ENCODE measurements at places on chromosomes 1 and 21. TPM values are rescaled to one million over a fixed set of nuclear protein-coding genes. Genes with fewer than 3 reads are reported as not detected.

DNA sequence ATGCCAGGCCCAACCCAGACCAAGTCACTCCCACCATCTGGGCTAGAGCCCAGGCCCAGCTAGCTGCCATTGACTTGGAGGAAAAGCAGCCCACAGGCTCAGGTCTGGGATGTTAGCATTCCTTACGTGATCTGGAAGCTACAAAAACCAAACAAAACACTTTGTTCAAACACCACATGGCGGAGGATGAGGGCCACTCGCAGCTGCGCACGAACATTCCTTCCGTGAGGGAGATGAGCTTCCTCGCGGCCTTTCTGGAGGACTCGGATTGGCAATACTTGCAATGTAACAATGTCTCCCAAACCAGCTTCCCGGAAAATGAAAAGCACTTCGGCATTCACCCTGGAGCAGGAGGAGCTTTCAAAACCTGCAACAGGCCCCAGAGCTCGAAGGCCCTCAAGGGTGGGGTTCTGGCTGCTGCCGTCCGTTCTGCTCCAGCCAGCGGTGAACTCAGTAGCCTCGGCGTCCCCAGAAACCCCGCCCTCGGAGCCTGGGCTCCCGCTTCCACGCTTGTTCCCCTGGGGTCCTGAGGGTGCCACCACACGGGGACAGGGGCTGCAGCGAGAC lies 40.5 kb downstream of the COL6A1 start:
- peak; percentile 84 for DNase-seq

Gene DPYD
- 10.3 TPM for total RNA-seq

Gene CLCA1
- not detected for total RNA-seq

DNA sequence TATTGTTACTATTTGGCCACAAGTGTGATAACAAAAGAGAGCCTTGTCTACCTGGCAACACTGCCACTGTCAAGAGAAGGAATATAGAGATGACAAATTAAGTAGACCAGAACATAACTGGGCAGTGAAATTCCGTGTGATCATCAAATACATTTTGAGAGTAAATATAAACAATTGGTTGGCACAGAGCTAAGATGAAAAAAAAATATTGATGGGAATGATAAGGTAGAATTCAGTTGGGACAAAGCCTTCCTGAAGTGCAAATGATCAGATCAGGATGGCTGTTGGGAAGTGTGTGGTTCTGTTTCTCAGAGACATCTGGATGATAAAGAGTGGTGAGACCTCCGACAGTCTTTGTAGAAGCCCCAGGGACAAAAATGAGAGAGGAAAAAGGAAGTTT lies 205.5 kb upstream of the CAMK1G start:
- no peak for DNase-seq

Gene C4BPA
- 0.08 TPM for total RNA-seq

Gene WNT2B
- total RNA-seq = 1.2 TPM

- no peak for DNase-seq
Measured at GRCh38 chr1:109484519-109484975, 842 bp downstream of the ATXN7L2 start.

DNA sequence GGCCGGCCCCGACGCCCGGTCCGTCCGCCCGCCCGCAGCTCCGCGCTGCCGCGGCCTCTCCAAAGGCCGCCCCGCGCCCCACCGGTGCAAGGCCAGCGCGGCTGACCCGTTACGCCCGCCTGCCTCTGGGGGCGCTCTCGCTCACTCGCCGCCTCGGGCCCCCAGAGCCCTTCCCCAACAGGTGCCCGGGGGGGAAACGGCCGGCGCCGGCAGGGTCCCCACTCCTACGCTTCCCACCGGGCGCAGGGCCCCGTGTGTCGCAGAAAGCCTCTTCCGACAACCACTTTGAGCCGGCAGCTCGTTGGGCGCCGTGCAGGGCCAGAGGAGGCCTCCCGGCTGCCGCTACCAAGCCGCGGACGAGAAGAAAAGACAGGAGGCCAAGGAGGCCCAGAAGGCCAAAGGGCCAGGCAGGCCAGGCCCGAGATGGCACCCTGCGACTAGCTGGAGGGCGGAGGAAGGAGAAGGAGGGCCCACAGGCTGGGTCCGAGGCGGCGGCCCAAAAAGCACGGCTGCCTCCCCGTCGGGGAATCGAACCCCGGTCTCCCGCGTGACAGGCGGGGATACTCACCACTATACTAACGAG lies 64.9 kb upstream of the FCGR2A start:
- DNase-seq = peak; percentile 67

GRCh38 chr1:7042322-7043190 lies 257.3 kb downstream of the CAMTA1 start:
- DNase-seq = no peak

Gene OR2T2
- not detected for total RNA-seq

Gene CFAP57
- not detected for total RNA-seq

DNA sequence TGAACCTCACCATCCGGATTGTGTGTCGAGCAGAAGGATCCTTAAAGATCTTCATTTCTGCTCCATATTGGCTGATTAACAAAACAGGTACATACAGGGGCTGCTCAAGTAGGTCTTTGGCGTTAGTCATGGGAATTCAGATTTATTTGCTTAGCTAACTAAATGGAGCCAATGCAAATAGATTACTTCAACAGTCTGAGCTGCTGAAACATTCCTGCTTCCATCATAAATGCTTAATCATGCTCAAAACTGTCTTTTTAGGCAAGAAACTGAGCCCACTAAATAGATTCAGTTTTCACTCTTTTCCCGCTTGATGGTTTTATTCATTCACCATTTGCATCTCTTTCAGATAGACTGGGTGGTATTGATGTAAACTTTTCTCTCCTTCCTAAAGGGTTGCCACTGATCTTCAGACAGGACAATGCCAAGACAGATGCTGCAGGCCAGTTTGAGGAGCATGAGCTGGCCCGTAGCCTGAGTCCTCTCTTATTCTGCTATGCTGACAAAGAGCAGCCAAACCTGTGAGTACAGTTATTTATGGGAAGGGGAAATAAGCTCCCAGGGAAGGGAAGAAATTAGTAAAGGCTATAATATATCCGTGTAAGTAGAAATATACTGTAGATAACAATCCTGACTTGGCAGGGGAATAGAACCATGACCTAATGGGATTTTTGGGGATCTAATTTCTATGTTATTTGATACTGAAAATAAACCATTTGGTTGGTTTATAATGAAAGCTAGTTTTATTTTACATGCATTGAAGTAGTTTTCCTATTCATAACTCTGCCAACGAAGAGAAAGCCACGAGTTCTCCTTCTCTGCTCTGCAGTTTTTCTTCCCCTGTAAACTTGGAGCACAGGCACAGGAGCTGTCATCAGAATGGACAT lies 126.4 kb downstream of the VPS13D start:
- DNase-seq = no peak

GRCh38 chr1:100483230-100483629 lies 54.7 kb upstream of the GPR88 start:
- DNase-seq = no peak

- peak; percentile 37 for DNase-seq
Measured at GRCh38 chr1:2594641-2595131, 8.1 kb downstream of the PRXL2B start.

Gene DLGAP3
- total RNA-seq = 0.08 TPM
